ENCODE measurements at places on chromosomes 6 and 20. TPM values are rescaled to one million over a fixed set of nuclear protein-coding genes. Genes with fewer than 3 reads are reported as not detected.

BNIP5 gene
- total RNA-seq, result 0.07 TPM

SLC13A3 gene
- total RNA-seq, result 2.6 TPM

APMAP gene
- 98.8 TPM for total RNA-seq

GSTA3 gene
- not detected for total RNA-seq

MAPK13 gene
- 52.9 TPM for total RNA-seq

TRIM15 gene
- not detected for total RNA-seq

HRH3 gene
- total RNA-seq, result not detected

CDS2 gene
- total RNA-seq, result 38.1 TPM

OPN5 gene
- not detected for total RNA-seq

RAD21L1 gene
- total RNA-seq, result not detected

NSFL1C gene
- 58.9 TPM for total RNA-seq

SLC22A7 gene
- total RNA-seq, result not detected

GJE1 gene
- total RNA-seq, result not detected

SLC24A3 gene
- total RNA-seq, result not detected

PRSS16 gene
- 1.6 TPM for total RNA-seq

Data from kidney epithelial cell (primary cell).